GM20000 (cell line): ENCODE measurements at places on chromosomes 6 and 20.
A peak's percentile ranks its signal among the peaks of the same experiment; 100 is the strongest.

GRCh38 chr20:44067650-44068081, 119.3 kb downstream of the JPH2 start:
- no peak for DNase-seq

- no peak for DNase-seq
Measured at GRCh38 chr6:35411066-35411465, 41.1 kb upstream of the FANCE start.

- no peak for DNase-seq
Measured at GRCh38 chr20:40449974-40450616, 238.9 kb downstream of the MAFB start.

DNA sequence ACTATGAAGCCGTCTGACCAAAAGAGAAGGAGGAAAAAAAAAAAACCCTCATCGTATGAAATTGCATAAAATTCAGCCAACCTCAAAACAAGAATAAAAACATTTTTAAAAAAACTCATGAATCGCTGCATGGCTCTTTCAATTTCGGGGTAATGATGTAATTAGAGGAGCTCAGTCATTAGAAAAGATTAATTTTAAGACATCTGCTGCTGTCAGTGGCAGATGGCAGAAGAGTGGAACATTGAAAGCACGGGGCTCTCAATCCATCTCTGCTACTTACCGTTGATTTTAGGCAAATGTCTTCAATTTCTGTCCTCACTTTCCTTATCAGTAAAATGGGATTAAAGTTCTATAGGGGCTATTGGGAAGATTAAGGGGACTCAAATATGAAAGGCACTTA, 79.1 kb downstream of the EYA2 start:
- DNase-seq = no peak

- no peak for DNase-seq
Measured at GRCh38 chr6:1399085-1399780, 9.9 kb downstream of the FOXF2 start.

- peak; percentile 90 for DNase-seq
Measured at GRCh38 chr6:31727034-31727716, 1.9 kb downstream of the DDAH2 start.

- no peak for DNase-seq
Measured at GRCh38 chr20:7926767-7927166, 13.5 kb downstream of the HAO1 start.

DNA sequence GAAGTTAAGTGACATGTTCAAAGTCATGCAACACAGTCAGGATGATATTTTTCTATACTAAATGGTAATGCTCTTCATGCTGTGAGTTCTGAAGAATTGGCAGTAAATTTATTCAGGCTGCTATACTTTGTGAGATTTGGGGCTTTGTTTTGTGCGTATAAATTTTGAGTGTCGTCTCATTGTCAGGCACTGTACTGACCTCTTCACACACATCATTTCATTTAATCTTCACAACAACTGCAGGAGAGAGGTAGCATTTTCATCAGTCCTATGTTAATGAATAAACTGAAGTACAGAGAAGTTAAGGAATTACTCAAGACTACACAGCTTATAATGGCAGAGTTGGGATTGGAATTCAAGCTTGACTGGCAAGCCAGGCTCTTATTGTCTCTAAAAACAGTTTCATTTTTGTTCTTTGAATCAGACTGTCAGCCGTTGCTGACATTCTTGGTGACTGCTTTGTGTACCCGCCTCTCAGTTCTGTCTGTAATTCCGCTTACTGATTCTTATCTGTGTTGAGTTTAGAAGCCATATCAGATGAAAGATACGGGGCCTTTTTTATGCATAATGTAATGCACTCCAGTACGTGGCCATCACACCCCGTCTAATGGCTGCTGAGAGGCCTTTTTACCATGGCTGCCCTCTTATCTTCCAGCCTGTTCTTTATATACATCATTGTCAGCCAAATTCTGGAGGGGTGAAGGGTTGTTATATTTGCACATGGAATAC, 274.9 kb downstream of the UTRN start:
- no peak for DNase-seq

GRCh38 chr20:44618318-44618731, 33.2 kb downstream of the ADA start:
- no peak for DNase-seq

GRCh38 chr6:112309244-112309643, 37.9 kb upstream of the RFPL4B start:
- no peak for DNase-seq

- no peak for DNase-seq
Measured at GRCh38 chr6:115972679-115973078, 88.0 kb downstream of the FRK start.

DNA sequence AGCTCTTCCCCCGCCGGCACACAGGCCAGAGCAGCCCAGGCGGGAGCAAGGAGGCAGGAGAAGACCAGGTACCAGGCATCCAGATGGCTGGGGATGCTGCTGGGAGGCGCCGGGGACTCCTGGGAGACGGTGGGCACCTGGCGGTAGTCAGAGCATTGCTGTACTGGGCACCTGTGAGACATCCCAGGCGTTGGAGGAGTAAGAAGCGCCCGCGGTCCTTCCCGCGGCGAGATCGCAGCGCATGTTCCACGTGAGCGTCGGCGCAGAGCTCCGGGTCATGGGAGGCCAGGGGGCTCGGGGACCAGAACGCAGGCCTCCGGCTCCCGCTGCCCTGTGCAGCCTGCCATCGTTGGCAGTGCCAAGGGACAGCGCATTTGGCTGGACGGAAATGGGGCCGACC, 293.7 kb upstream of the CDYL start:
- DNase-seq = no peak

DNA sequence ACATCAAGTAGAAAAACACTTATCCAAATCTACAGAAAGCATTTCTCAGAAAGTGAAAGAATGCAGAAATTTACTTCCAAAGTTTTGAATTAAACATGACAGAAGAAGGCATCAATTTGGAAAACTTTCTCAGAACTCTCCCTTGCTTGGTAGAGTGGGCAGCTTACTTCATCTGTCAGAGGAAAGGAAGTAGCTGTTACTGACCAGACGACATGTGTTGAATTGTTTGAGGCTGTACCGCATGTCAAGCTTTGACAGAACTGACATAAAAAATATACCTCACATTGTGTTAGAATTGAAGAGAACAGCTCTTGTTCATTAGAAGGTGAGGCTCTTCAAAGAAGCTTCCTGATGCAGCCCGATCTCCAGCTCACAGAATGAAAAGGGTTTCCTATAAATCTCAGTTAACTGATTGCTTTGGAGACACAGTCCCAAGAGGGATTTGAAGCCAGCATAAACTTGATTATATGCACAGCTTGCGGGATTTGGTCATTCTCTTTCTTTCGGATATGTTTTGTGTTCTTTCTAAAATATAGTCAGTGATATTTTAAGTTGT, 190.7 kb downstream of the PLCB1 start:
- DNase-seq = no peak

- no peak for DNase-seq
Measured at GRCh38 chr6:13725570-13725969, 13.9 kb upstream of the RANBP9 start.

DNA sequence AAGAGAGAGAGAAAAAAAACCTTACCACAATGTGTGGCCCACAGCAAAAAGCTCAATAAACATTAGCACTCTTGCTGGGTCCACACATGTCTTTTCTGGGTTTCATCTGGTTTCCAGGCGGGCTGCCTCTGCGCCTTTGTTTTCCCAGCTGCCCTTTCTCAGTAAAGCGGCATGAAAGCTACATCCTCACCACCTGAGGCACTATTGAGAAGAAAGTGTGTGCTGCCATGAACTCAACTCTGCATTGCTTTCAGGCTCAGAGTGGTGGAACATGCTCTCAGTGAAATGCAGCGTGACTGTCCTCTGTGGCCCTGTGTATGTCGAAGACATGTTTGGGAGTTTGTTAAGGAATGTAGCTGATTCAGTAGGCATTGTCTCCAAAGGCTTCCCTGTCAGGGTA, 102.3 kb downstream of the LYRM2 start:
- no peak for DNase-seq

DNA sequence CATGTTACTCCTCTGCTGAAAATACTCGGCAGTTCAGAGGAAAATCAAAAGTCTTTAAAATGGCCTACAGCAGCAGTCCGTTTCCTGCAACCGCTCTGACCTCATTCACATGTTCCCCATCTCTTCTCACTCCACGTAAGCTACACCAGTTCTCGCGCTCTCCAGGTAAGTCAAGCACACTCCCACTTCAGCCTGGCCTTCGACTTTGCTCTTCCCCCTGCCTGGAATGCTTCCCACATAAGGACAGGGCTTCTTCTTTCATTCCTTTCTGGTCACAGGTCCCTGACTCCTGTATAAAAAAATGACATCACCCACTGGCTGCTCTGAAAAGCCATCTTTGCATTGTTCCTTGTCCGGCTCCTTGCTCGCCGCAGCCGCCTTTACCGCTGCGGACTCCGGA, 42.7 kb downstream of the MGME1 start:
- DNase-seq = no peak

GRCh38 chr20:52963131-52963530, 9.0 kb upstream of the TSHZ2 start:
- no peak for DNase-seq

DNA sequence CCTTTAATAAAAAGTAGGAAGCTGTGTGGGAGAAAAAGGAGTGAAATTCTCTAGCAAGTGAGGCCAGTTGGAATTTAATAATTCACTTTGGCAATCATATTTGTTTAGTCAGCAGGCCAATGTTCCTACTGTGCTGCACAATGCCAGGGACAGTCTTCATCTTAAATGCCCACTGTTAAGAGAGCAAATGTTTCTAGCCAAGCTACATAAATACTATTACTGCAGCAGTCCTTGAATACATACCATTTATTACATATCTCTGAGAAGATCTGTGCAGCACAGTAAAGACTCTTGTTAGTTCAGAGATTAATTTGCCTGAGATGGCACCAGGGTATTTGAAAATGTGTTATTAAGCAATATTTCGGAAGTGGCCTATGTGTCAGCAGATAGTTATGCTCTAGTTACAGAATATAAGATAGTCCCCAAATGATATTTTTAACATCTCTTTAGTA, 105.4 kb downstream of the OGFRL1 start:
- no peak for DNase-seq

DNA sequence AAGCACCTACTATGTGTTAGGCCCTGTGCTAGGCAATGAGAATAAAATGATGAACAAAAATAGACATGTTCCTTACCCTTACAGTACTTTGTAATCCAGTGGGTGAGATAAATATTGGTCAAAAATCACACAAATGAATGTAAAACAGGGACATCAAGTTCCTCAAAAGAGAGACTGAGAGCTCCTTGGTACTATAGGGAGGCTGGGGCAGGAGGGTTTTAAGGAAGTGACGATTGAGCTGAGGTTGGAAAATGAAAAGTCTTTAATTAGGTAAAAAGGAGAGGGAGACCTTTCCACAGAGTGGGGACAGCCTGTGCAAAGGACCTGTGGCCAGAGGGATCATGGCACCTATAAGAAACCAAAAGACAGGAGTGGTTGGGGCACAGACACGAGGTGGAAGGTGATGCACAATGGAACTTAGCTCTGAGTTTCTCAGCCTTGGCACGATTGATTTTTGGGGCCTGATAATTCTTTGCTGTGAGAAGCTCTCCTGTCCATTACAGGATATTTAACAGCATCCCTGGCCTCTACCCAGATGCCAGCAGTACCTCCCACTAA, 140.3 kb downstream of the CEP57L1 start:
- DNase-seq = no peak

- DNase-seq = no peak
Measured at GRCh38 chr6:26158076-26158580, 70.9 kb downstream of the HFE start.

DNA sequence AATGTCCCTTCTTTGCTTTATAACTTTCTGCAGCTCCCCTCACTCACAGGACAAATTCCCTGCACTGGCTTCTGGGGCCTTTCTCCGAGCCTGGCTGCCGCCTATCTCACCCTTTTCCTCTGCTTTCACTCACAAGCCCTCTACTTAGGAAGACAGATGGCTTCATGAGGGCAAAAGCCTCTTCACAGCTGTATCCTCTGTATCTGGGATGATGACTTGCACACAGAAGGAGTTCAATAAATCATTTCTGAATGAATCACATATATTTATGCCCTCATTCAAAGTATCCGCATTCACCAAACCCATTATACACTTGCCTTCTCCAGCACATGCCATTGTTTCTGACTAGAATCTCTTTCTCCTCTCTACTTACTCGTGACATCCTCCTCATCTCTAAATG, 159.0 kb upstream of the RIPOR2 start:
- no peak for DNase-seq

DNA sequence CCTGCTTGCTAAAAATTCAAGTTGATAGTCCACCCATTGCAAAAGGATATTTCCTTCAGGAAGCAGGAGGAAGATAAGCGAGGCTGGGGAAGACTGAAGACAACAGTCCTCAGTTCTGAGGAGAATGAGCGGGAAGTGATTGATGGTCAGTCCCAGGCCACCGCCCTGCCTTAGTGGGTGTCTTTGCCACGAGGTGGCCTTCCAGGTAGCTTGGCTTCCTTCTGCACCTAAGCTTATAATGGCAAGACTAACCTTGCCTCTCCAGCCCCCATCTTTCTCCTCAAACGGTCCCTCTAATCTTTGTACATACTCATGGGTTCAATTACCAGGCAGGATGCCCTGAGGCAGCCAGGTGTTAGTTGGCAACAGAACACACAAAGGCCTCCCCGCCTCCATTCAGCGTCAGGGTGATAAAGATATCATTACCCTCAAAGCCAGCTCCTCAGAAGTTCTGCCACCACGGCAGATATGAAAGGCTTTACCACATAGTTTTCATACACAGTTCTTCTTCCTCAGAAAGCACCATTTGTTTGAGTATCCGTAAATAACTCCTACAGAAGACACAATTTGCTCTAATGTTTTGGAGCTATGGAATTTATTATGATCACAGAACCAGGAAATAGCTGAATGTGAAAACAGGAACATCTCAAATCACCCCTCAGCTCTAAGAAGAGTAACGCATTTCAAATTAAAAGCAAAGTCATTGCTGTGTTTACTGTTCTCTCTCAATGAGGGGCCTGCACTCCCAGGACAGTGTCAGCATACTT, 249.4 kb downstream of the ATXN1 start:
- no peak for DNase-seq

GRCh38 chr20:41854765-41855164, 236.6 kb upstream of the CHD6 start:
- DNase-seq = no peak

DNA sequence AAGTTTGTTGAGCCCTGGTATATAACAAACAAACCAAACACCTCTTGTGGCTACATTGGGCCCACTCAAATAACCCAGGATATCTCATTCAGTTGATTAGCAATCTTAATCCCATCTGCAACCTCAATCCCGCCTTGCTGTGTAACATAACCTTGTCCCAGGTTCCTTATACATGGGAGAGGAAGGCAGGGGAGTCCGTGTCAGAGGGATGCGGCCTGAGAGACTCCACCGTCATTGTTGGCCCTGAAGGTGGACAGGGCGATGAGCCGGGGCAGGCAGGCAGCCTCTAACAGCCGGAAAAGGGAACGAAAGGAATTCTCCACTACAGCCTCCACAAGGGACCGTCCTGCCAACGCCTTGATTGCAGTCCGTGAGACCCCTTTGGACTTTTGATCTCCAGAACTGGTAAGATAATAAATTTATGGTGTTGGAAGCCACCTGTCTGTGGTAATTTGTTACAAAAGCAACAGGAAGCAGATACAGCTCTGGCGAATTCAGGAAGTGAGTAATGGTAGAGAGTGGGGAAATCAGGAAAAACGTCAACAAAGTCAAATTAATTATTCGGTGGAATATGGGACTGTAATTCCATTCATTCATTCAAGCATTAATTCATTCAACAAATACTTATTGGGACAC, 124.5 kb upstream of the SALL4 start:
- DNase-seq = no peak

GRCh38 chr6:90068703-90069523, 174.6 kb downstream of the GJA10 start:
- no peak for DNase-seq

GRCh38 chr6:39044181-39044580, 4.4 kb upstream of the GLP1R start:
- no peak for DNase-seq

- DNase-seq = no peak
Measured at GRCh38 chr20:39503902-39504709, 542.0 kb downstream of the DHX35 start.
